NCI-H82 (cell line): ENCODE measurements at places on chromosomes 4 and X.

DNA sequence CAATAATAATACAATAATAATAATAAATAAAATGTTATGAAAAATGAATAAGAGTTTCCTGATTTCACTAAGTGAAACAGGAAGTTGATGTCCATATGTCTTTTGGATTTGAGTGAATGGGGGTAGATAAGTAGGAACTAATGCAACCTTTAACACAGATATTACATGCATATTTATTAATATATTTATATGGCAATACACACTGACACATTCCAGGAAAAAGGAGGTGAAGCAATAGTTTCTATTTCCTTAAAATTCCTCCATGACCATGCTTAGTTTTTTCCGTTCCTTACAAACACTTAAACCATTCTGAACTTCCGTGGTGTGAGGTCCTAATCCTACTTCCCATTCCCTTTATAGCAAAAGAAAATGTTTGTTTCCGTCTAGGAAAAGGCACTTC is 48.3 kb downstream of the ATXN3L start:
- no peak for DNase-seq

- no peak for DNase-seq
Observed at GRCh38 chr4:173052439-173052838, 116.2 kb upstream of the GALNT7 start.

DNA sequence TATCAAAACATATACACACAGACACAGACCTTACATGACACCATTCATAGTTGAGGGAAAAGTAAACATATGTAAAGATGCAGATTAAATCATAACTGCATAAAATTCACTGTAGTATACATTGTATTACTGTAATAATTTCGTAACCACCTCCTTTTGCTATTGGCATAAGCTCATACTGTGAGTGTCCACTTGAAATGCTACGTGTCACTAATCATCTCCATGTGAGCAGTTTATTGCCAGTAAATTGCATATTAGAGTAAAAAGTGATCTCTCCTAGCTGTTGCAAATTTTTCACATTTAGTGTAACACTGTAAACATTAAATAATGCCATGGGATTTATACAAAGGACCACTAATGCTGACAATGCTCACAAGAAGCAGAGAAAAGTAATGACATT is 256.7 kb upstream of the GNPDA2 start:
- DNase-seq, result no peak

- DNase-seq, result peak; percentile 58
Observed at GRCh38 chrX:40104985-40105834, 7.5 kb upstream of the BCOR start.

GRCh38 chr4:43271946-43272345 is 379.4 kb downstream of the GRXCR1 start:
- DNase-seq, result no peak

DNA sequence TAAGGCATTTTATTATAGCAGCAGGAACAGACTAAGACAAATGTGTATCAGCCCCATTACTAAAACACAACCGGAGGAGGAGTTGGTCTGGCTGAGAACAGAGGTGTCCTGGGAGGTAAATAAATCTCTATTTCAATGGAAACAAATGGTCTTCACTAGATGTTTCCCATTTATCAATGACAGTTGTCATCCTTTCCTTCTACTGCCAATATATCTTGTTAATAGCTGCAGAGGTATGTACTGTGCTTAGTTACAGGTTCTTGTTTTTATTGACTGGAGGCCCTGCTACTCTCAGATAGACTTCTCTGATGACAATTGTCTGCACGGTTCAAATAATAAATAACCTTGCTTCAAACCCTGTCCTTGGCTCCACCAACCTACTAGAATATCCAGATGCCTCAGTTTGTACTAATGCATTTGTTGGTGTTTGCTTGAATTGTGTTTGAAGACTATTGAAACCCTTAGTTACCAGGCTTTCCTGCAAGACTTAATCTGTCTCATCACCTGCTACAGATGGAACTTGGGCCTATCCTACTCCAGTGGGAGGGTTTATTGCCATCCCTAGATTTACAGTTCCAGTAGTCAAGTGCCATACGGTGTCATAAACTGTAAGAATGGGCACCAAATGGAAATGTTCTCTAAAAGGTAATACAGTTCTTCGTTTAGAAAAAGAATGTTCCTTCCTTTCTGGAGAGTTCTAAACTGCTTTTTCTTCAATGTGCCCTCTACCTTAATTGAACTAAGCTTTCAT is 29.8 kb upstream of the HPGDS start:
- DNase-seq, result no peak

DNA sequence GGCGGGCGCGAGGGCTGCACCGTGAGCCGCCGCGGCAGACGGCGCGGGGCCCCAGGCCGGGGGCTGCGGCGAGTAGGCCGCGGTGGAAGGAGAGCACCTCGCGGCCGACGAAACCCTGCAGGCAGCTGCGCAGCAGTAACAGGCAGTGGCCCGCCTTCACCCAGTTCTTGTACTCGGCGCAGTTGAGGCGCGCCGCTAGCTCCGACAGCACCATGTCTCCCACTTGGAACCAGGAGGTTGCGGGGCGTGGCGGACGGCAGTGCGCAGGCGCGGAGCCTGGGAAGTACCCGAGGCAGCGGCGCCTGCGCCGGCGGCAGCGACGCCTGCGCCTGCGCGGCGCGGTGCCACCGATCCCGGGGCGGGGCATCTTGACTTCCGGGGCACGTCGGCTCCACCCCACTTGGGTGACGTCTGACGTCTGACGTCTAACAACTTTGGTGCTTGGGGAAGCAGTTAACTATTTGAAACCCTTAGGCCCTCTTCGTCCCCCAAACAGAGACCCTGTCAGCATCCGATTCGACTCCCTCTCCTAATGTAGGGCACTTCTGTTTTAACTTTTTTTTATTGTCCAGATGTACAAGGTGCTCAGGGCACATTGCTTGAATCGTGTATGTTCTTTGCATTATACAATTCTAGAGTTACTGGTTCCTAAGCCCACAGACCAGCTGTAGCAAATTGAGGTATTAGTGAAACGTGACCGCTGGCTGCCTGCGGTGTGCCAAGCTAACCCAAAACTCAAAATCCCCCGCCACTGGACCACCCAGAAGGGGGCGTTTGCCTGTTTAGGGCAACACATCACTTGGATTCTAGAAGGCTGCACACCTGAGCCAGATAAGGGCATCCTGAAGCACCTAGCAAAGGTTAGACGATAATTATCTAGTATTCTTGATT is at the start of gene CXorf38:
CXorf38 (minus strand) TSS at position 255 of the 891 bp plus-strand sequence; CDS start at position 214, 41 bp downstream.
- DNase-seq, result peak; percentile 94

- peak; percentile 33 for DNase-seq
Observed at GRCh38 chrX:94751611-94752010, 1077.6 kb downstream of the FAM133A start.
